ENCODE measurements at places on chromosomes 11 and 22.

DNA sequence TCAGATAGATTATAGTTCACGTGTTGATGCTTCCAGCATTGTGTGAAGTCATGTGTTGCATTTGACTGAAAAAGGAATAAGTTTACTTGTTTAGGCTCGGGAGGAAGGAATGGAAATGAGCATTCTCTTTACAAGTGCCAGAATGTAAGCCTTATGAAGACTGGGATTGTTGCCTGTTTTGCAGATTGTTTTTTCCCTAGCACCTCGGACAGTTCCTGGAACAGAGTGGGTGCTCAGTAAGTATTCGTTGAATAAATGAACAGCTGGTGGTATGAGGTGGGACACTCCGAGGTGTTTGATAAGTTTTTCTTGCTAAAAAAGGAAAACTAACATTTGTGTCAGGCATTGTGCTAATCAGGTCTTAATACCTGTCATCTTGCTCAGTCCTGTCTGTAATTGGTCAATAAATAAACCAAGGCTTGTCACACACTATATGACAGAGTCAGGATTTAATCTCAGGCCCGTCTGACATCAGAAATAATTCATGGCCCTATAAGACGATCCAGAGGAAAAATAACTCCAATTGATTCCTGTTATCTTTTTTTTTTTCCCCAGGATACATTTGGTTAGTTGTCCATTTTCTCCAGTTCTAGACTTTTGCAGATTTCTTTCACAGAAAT is 304.7 kb downstream of the NELL1 start:
- DNase-seq, result no peak

GRCh38 chr11:34363363-34364084 is 5.7 kb upstream of the ABTB2 start:
- DNase-seq, result no peak

DNA sequence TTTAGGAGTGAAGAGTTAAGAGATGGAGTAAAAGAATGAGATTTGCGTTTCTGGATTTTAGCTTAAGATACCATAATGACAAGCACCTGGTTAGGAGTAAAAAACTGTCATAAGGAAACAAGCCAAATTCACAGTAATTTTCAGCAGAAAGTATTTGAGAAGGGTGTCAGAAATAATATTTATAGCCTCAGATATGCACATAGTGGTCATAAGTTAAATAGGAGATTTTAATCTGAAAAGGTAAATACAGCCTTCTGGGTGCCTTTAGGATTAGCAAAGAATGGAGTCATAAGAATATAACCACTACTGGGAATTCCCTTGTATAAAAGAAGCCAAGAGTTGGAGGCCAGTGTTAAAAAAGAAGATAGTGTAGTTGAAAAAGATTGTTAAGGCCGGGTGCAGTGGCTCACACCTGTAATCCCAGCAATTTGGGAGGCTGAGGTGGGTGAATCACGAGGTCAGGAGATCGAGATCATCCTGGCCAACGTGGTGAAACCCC is 160.1 kb downstream of the SWAP70 start:
- DNase-seq, result no peak

DNA sequence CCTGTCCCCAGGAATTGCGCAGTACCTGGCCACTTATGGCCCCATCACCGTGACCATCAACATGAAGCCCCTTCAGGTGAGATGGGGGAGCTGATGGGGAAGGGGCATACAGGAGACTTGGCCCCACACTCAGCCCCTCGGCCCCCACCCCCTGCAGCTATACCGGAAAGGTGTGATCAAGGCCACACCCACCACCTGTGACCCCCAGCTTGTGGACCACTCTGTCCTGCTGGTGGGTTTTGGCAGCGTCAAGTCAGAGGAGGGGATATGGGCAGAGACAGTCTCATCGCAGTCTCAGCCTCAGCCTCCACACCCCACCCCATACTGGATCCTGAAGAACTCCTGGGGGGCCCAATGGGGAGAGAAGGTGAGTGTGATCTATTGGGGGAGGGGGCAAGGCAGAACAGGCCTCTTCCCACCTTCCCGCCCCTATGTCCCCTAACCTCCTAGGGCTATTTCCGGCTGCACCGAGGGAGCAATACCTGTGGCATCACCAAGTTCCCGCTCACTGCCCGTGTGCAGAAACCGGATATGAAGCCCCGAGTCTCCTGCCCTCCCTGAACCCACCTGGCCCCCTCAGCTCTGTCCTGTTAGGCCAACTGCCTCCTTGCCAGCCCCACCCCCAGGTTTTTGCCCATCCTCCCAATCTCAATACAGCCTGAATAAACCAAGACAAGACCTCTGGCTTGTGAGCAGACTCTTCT is 3.6 kb downstream of the CTSW start:
- DNase-seq, result no peak

GRCh38 chr11:72075109-72075508 is 5.2 kb downstream of the NUMA1 start:
- DNase-seq, result no peak

DNA sequence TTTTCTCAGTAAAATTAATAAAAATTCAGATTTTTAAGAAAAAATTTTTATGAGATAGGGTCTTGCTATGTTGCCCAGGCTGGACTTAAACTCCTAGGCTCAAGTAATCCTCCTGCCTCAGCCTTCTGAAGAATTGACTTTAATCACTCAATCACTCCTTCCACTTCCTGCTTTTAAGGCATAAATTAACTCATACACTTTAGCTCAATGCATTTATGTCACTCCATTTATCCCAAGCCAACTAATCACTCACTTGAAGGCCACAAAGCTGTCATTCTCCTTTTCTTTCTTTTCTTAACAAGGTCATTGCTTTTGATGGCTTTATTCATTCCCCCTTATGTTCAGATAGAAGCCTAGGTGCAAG is 877 bp downstream of the ALG9 start:
- DNase-seq, result no peak

DNA sequence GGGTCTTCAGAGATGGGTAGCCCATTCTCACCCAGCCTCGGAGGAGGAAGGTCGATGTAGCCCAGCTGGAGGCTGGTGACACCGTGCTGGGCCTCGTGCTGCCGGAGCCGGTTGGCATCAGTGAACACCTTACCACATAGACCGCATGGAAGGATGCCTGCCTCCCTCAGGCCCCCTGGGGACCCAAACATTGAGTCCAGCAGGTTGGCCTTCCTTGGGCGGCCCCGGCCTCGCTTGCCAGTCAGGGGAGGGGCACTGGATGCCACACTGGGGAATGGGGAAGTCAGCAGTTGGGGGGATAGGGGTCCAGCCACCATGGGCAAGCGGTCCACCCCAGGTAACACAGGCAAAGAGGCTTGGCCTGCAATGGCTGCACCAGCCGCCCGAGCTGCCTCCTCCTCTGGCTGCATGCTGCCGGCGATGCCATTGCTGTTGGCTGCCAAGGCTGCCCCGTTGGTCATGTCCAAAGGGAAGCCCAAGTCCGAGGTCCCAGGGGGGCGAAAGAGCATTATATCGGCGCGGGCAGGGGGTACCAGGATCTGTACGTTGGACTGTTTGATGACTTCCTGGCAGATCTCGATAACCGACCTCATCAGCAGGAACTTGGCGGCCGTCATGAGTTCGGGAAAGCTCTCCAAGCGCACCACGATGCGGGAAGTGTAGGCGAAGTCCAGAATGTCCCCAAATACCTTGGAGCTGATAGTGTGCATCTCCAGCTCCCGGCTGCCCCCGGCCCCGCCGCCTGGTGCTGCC is 1.4 kb downstream of the PATZ1 start:
- peak; percentile 50 for DNase-seq

- no peak for DNase-seq
These were observed 390.3 kb downstream of the SHANK2 start for GRCh38 chr11:70862093-70862492.

- no peak for DNase-seq
These were observed 9.1 kb downstream of the SLC36A4 start for GRCh38 chr11:93188726-93189125.

DNA sequence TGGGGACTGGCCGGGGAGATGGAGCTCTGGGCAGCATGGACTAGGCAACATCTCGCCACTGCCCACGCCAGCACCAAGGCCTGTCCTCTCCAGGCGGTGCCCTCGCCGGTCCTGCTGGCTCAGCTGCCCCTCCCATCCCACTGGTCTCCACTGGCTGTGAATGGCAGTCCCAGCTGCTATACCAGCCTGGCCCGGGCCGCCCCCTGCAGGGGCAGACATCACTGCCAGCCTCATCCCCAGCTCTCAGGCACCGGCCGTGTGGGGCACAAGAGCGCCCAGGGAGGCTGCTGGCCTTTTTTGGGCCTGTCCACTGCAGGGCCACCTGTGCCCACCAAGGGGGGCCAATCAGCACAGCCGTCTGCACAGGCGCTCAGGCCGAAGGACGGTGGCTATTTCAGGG is 30.1 kb upstream of the H19 start:
- no peak for DNase-seq

- no peak for DNase-seq
These were observed 63.7 kb downstream of the CDKN1C start for GRCh38 chr11:2821891-2822290.

DNA sequence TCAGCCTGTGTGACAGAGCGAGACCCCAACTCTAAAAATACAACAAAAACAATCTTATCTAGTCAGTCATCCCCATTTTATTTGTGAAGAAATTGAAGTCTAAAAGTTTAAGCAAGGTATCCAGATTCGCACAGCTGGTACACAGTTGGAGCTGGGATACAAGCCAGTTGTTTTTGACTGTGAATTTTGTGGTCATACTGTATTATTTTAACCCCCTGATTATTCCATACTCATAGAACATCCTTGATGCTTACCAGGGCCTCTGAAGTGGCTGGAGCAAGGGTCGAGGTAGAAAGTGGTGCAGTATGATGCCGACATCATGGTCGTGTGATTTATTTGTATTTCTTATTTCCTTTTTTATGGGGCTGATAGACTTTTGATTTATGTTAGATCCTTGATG is 50.0 kb downstream of the BID start:
- no peak for DNase-seq

- peak; percentile 23 for DNase-seq
These were observed 52.5 kb downstream of the GRAMD4 start for GRCh38 chr22:46672731-46673130.

DNA sequence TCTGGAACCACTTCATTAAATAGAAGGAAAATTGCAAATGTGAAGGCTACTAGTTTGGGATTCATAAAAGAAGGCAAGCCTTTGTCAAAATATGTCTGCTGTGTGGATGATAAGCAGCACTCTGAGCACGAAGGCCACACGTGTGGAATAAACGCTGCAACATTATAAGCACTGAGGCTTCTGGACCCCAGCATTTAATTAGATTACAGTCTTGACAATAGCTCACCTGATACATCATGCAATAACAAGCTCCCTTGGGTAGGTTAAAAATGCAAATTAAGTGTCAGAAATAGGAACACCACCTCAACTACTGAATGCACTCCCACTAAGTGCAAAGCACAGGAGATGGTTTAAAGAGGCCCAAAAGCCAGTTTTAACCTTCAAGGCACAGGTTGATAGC is 179.3 kb downstream of the LARGE1 start:
- DNase-seq, result no peak

- DNase-seq, result peak; percentile 42
These were observed 46.2 kb downstream of the FAM83F start for GRCh38 chr22:40040927-40041326.

- DNase-seq, result peak; percentile 1
These were observed 51.7 kb upstream of the LDLRAD3 start for GRCh38 chr11:35892166-35892565.

- no peak for DNase-seq
These were observed 76.5 kb downstream of the RAB30 start for GRCh38 chr11:82995235-82995634.

- no peak for DNase-seq
These were observed 152.0 kb downstream of the LRRC4C start for GRCh38 chr11:41307296-41308080.

DNA sequence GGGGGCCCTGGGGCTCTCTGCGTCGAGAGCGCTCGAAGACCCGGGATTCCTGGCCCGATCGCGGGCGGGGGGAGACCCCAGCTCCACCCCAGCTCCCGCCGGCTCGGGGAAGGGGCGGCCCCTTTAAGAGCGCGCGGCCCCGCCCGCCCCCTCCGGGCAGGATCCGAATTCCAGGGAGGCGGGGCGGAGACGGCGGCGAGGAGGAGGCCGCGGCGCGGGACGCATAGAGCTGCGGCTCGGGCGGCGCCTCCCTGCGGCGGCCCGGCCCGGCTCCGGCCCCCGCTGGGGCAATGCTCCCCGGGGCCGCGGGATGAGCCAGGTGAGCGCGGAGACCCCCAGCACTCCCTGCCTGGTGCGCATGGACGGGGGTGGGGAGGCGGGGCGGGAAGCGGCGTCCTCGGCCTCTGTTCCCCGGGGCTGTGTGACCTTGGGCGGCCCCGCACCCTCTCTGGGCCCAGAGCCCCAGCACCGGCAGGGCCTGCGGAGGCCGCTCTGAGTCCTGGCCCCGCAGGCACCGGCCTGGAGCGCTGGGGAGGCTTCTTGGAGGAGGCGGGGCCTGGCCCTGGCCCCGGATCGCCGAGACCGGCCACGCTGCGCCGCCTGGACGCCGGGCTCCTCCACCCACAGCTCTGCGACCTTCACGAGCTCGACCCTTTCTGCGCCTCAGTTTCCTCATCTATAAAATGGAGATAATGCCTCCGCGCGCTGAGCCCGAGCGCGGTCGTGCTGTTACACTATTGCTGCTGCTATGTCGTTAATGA is 565 bp downstream of the GAS2L1 start:
- peak; percentile 94 for DNase-seq

DNA sequence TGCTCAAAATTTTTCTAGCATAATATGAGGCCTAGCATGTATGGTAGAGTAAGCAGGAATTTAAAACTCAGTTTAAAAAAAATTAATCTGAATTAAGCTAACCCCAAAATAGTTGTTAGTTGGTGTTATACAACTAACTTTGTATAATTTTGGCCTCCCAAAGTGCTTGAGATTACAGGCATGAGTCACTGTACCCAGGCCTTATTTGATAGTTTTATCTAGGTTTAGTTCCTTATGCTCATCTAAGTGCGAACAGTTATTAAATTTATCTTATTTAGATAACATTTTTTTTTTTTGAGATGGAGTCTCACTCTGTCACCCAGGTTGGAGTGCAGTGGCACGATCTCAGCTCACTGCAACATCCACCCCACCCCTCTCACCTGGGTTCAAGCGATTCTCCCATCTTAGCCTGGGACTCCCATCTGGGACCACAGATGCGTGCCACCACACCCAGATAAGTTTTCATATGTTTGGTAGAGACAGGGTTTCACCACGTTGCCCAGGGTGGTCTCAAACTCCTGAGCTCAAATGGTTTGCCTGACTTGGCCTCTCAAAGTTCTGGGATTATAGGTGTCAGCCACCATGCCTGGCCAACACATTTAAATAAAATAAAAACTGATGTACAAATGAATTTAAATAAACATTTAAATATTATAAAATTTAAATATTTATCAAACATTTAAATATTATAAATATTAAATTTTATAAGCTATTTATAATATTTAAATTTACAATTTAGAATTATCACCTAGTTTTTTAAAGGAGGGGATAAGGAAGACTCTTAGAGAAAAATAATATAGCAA is 7.5 kb downstream of the IL18 start:
- peak; percentile 15 for DNase-seq

DNA sequence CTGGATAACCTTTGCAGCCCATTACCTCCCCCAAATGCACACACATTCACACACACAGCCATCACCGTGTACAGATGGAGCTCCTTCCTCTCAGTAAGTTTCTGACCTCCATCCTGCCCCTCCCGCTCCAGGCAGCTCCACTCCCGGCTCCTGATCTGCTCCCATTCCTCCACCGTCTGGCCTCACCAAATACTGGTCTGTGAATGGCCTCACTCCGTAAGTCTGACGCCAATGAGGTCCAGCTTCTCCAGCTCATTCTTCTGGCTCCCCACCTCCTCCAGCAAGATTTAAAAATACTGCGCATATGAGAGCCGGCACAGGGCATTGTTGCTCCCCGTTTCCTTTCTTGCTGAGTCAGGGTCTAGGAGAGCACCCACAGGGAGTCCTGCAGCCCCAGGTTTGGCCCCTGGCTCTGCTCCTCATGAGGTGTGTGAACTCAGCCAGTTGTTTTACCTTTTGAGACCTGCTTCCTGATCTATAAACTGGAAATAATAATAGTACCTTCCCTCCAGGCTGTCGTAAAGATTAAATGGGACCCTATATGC is 14.0 kb upstream of the TUB start:
- DNase-seq, result peak; percentile 15
